ENCODE measurements at places on chromosomes 3 and 15.
A peak's percentile ranks its signal among the peaks of the same experiment; 100 is the strongest.

GRCh38 chr3:183427196-183427875 is 1.1 kb downstream of the MCF2L2 start:
- DNase-seq, result no peak

DNA sequence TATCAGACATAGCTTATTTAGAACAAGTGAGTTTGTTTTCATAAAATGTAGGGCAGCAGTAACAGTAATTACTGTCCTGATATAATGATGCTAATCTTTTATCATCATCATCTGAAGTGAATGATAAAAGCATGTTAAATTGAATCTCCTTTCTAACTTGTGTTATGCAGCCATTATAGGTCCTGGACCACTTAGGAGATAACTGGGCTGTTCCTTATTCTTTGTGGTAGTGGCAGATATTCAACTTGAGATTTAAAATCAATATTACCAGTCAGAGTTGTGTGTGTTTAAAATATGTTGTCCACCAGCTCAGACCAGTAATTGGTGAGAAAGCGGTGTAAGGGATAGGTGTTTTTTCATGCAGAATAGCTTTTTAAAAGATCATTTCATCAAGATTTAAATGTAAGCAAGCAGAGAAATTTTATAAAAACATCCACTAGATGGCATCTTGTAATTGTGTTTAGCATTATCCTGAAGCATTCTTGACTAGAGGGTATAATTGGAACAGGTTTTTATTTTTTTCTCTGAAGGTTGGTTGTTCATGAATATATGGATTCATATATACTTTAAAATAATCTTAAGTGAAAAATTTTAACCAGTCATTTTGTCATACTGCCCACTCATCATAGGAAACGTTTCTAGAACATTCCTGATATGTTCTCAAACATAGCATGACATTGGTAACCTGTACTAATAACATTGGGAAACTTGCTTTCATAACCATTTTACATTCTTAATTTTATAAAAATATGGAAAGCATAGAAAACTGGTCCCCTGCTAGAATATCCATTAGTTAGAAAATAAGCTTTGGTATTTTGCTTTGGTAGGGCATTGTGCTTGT is 153.9 kb downstream of the BBX start:
- DNase-seq, result no peak

DNA sequence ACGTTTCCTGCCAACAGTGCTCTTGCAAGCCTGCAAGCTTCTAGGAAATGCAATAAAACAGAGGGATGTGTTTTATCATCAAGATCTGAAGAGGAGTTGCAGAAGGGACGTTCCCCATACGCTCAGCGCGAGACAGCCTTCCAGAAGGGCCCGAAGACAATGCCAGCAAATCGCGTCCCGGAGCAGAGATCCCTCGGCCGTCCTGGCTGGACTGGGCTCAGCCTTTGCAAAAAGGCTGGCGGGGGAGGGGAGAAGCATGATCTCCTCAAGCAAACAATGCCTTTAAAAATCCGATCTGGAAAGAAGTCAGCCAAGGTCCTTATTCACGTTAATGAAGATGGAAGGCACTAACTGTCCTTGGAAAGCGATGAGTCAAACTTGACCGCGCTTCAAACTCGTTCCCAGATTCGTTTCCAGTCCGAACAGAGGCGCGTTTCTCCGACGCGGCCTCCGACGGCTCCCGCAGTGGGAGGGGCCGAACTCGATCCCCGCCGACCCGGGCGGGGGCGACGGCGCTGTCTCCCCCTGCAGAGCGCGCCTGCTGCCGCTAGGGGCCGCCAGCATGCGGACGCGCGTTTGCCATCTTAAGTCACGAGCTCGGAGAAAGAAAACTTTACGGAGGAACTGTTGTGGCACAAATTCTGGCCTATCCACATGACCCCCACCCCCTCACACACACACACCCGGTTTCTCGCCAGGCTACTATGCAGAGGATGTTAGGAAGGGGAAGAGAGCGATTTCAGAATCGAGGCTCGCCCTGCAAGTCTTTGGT is 5.5 kb downstream of the BCL6 start:
- peak; percentile 77 for DNase-seq

DNA sequence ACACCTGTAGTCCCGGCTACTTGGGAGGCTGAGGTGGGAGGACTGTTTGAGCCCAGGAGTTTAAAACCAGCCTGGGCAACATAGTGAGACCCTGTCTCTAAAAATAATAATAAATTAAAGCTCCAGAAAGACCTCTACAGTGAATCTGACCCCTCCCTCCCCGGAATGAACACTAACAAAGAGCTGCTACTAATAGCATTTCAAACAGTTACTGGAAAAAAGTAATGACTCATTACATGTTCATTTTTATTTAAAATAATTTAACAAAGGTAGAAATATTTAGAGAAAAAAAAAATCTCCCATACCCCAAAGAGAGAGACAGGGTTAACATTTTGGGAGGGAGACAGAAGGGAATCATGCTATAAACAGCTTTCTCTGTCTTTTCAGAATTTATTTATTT is 2.2 kb upstream of the UBA3 start:
- DNase-seq, result no peak

DNA sequence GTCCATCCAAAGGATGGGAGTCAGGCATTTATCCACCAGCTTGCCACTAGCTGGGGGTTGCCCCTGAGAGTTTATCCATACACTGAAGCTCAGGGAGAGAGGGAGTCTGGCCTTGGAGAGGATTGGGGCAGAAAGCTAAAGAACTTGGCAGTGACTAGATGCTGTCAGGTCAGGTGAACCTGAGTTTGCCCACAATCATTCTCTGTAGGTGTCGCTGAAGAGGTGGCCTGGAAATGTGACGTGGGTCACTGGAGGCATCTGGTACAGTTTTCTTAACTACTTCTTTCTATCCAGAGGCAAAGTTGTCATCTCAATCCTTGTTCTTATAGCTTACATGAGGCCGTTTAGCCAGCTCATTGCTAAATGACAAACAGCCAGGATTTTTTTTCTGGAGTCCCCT is 298.0 kb upstream of the CTNNB1 start:
- DNase-seq, result no peak

- DNase-seq, result no peak
These were observed 6.1 kb downstream of the ISLR2 start for GRCh38 chr15:74136540-74136813.

DNA sequence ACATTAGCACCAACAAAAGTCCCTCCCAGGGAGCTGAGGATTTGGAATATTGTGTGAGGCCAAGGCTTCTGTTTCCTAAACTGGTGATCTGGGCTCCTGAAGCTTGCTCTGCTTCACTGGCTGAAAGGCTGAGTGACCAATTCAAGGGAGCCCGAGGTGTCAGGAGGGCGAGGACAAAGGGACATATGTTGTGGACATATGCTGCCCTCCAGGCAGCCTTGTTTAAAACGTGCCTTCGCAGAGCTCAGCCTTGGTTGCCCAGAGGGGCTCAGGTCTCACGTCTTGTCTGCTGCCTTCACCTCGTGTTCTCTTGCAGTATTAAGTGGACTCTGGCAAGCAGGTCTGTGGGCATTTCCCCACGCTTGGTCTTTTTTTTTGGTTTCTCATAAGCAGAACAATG is 7.0 kb downstream of the SLCO3A1 start:
- no peak for DNase-seq

DNA sequence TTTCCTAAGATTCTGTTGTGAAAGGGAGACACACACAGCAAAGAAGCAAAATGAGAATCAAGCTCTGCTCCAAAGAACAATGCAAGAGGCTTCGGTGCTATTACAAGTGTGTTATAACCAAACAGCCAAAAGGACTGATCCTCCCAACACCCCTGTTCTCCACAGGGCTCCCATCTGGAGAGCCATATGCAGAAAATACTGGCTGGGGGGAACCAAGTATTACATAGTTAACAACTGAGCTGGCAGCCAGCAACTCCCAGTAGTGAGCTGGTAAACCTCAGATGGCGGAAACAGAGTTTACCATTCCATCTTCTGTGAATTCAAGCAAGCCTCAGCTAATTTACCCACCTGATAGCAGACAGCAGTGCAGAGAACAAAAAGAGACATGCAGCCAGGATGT is 156.4 kb downstream of the NTRK3 start:
- no peak for DNase-seq

DNA sequence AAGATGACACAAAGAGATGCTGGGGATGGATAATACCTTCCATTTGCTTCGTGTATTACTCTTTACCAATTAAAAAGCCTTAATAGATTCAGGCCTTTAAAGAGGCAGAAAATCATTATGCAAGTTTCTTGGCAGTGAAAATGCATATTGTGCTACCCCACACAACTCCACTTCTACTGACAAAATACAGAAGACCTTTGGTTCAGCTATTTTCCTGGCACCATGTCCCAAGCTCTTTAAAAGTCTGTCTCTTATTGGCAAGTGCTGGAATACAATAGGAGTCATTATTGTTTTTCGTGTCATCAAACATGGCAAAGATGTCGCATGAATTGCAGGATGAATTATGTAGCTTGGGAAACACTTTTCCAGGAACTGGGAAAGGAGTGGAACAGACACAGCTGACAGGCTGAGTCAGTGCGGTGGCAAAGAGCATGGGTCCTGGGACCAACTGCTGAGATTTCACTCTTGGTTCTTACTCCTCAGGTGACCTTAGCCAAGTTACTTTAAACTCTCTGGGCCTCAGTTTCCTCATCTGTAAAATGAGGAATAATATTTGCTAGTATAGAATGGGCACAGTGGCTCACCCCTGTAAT is 5.5 kb upstream of the TSPAN3 start:
- DNase-seq, result no peak

DNA sequence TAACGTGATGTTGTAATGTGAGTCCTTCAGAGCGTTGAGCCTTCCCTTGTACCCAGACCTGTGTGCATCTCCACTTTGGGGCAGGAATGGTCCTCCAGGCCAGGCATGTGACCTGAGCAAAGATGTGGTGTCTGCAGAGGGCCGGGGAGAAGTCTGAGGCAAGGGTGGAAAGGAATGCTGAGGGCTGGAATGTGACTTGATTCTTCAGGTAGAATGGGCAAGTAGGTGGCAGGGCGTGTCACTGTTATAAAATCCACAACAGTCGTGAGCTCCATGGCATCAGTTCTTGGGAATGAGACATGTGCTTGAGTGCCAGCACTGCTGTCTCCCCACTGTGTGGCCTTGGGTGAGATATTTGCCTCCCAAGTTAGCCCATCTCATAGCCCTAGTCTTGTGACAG is 24.0 kb upstream of the BSN start:
- no peak for DNase-seq

DNA sequence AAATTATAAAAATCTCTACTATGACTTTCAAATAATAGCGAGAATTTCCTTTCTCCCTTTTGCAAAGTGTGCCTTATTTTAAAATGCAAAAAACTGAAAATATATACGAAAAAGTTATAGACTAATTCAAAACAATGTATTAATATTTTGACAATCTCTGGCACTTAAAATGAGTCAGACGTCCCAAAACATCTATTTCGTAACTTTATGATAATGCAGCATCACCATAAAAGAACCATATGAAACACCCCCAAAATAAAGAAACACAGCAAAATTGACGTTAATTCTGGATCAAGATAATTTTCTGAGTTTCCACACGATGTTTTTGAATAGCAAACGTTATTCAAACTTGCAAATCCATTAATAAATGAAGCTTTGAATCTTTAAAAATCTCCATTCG is 1.0 kb downstream of the COPS2 start:
- DNase-seq, result no peak

- no peak for DNase-seq
These were observed 171.1 kb upstream of the CCDC54 start for GRCh38 chr3:107206141-107206540.

DNA sequence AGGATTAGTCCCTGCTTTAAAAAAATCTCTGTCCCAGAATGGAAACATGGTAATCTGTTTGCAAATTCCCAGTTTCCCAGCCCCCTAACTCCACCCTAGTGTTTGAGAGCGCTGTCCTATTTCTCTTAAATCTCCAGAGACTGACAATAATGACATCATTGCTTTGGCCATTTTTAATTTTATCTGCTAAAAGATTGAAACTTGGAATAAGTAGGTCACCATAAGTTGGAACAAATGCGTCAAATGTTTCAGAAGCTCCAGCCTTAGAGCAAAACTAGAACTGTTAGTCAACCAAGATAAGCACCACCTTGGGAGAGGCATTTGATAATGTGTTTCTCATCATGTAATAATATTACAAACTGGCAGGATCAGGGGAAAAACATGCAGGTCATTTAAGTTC is 25.7 kb upstream of the MB21D2 start:
- no peak for DNase-seq

DNA sequence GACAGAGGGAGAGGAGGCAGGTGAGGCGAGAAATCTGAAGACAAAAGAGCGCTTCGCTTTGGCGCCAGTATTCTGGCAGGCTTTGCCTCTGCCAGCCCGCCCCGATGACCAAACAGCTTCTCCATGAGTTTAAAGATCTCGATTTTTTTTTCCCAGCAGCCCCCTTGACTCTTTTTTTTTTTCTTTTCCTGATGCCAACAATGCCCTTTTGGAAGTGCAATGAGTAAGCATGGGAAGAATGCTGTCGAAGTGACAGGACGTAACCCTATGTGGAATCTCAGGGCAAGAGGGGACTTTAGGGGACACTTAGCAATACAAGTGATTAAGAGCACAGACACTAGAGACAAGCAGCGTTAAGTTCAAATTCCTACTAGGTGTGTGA is 211.7 kb downstream of the FGF12 start:
- no peak for DNase-seq

GRCh38 chr15:41154412-41154811 is 38.3 kb upstream of the INO80 start:
- DNase-seq, result no peak

DNA sequence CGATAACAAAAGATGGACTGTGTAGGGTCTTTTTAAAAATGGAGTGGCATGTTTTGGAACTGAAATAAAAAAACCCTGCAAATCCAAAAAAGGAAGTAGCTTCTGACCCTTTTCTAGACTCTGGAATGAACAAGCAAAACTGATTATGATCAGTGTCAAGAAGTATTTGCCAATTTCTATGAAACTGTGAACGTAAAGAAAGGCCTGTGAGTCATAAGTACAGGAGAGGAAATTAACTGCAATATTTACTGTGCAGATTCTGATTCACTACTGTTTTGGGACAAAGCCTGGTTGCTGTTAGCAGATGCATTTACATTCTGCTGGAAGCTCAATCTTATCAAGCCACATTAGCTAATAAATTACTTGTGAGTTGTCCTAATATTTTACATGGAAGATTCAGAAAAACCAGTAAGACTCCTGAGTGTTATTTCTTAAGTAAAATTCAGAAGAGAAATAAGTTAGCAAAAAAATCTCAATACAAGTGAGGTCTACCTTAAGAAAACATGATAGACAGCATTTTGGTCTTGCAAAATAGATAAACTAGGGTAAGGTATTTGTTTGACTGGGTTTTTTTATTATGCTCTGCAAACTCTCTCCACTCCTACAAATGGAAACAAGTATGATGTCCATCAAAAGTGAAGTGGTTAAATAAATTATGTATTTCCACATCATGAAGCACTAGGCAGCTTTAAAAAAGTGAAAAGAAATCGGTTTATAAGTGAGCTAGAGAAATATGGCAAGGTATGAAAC is 90.2 kb upstream of the LMOD3 start:
- peak; percentile 70 for DNase-seq

DNA sequence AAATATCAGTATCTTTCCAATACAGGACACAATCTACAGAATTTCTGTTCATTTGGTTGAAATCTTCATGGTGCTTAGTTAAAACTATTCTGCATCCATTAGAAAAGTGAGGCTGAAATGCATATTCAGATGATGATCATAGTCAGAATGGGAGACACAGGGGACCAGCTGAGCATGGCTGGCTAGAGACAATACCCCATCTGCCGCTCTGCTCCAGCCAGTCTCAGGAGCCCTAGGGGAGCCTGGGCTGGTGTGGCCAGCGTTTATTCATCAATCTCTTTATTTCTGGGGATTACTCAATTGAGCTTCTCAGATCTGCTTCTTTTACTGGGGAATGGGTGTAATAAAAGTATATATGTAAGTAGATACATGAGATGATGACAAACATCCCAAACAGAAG is 470.9 kb upstream of the CDIN1 start:
- DNase-seq, result no peak
